ENCODE measurements at places on chromosomes 13 and 19.
A peak's percentile ranks its signal among the peaks of the same experiment; 100 is the strongest.

DNA sequence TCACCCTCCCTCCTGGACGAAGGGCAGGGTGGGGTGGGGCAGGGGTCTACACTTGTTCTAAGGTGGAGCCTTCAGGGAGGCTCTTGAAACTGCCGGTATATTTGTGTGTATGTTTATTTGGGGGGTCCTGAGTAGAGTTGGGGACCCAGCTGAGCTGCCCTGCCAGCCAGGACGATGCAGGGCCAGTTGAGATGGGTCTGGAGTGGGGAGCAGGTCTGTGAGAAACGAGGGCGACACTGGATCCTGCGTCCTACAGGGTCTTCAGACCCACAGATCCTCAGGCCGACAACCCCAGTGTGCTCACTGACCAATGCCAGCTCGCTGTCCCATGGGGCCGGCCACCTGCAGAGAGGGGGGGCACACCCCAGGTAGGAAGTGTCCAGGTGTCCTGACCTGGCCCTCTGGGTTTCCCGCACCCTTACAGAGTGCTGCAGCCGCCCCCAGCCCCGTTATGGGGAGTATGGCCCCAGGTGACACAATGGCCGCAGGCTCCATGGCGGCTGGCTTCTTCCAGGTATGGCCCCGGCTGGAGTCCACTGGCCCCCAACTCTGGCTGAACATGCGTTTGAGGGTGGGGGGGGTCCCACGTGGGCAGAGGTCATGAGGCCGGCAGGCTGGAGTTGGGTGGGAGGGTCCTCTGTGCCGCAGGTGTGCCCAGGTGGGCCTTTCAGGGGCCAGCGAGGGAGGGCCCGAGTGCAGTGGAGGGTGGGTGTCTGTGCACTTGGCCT, 7.4 kb downstream of the ISYNA1 start:
- no peak for DNase-seq

DNA sequence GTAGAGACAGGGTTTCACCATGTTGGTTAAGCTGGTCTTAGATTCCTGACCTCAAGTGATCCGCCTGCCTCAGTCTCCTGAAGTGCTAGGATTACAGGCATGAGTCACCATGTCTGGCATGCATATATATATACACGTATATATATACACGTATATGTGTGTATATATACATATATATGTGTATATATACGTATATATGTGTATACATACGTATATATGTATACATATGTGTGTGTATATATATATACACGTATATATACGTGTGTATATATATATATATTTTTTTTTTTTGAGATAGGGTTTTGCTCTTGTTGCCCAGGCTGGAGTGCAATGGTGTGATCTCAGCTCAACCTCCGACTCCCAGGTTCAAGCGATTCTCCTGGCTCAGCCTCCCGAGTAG, 11.9 kb downstream of the DNMT1 start:
- DNase-seq = no peak

- peak; percentile 57 for DNase-seq
These were observed 6.5 kb upstream of the HSD17B14 start for GRCh38 chr19:48842789-48843162.

DNA sequence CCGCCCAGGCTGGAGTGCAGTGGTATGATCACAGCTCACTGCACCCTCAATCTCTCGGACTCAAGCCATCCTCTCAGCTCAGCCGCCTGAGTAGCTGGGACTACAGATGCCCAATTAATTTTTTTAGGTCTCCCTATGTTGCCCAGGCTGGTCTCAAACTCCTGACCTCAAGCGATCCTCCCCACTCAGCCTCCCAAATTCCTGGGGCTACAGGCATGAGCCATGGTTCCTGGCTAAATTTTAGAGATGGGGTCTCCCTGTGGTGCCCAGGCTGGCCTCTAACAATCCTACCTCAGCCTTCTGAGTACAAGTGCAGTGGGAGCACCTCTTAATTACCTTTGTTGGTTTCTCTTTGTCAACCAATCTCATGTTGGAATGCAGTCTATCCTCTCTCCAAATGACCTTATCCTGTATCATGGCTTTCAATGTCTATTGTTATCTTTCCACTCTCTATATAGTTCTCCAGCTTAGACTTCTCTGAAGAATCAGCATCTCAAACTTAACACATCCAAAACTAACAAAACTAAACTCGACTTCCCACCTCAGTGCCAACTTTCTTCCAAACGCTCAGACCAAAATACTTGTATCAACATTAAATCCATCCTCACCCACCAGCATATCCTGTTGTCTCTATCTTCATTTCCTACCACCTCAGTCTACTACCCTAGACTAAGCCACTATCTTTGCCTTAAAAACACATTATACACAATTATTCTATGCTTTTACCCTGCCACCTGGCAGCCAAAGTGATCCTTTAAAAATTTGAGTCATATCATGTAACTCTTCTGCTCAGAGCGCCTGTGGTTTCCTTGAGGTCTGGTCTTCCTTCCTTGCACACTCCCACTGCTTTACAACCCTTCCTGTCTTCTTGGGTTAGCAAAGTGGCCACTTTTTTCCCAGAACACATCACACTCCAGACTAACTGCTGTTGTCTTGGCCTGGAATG, 6.7 kb downstream of the TPT1 start:
- no peak for DNase-seq

- DNase-seq = no peak
These were observed 1.3 kb downstream of the RPS16 start for GRCh38 chr19:39434123-39435076.

GRCh38 chr13:54706336-54706735, 1677.7 kb downstream of the OLFM4 start:
- no peak for DNase-seq

- DNase-seq = no peak
These were observed 990 bp downstream of the MYO9B start for GRCh38 chr19:17076543-17076991.

DNA sequence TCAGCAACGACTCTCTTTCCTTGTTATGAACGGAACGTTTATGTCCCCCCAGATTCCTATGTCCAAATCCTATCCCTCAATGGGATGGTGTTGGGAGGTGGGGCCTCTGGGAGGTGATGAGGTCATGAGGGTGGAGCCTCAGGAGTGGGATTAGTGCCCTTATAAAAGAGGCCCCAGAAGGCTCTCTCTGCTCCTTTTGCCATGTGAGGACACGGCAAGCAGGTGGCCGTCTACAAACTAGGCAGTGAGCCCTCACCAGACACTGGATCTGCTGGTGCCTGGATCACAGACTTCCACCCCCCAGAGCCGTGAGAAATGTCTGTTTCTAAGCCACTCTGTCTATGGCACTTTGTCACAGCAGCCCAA, 53.2 kb downstream of the EPS15L1 start:
- DNase-seq = no peak

- no peak for DNase-seq
These were observed 15.8 kb upstream of the DPF1 start for GRCh38 chr19:38239816-38240215.

DNA sequence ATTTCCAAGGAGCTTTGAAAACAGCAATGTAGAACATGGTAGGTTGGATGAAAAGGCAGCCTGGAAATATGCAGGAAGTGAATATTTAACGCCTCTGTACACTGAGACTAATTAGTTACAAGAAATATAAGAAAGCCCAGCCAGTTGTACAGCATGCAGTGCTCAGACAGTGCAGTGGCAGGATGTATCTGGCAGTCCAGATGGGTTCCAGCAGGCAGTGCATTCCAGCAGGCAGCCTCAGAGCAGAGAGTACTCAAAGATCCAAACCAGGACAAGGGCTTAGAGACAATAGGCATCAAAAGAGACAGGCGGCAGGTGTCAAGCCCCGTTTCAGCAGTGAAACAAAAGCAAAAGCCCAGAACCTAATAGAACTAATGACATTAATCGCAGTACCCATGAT, 2776.3 kb downstream of the PCDH9 start:
- no peak for DNase-seq

- DNase-seq = peak; percentile 80
These were observed 546 bp upstream of the ZNF546 start for GRCh38 chr19:39996218-39996810.

DNA sequence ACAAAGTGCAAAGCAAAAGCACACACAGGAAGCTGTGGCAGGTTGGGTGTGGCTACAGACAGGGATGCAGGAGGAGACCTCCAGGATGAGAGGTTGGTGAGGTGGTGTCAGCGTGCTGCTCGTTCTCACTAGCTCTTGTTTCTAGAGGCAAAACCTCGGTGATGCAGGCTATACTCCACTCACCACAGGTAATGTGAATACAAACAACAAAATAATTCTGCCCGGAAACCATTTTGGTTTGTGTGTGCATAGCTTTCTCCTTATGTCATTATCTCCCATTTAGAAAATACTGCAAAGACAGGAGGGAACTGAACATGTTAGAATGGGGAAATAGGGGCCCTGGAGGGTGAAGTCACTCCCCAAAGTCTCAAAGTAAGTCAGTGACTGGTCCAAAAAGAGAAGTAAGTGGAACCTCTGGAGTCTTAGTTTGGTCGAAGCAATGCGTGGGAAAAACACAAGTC, 9.4 kb downstream of the LCP1 start:
- DNase-seq = no peak

GRCh38 chr13:53255795-53256194, 227.2 kb downstream of the OLFM4 start:
- no peak for DNase-seq

GRCh38 chr19:55206664-55207500, 2.4 kb downstream of the PTPRH start:
- DNase-seq = peak; percentile 93

DNA sequence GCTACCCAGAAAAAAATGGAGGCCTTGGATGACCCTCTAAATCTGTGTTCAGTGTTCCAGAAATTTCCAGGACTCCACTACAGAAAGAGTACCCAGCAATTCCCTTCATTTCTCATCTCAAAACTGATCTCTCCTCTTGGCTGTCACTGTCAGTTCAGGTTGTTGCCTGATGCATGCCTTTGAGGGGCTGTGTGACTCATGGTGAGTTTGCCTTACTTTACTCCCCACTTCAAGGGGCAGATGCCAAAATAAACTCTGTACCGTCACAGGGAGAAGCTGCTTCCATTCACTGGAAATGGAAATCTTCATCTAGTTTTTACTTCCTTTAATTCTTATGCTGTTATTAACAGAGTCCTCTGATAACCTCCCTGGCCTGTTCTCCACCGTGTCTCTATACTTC, 1075.0 kb downstream of the DIAPH3 start:
- no peak for DNase-seq

DNA sequence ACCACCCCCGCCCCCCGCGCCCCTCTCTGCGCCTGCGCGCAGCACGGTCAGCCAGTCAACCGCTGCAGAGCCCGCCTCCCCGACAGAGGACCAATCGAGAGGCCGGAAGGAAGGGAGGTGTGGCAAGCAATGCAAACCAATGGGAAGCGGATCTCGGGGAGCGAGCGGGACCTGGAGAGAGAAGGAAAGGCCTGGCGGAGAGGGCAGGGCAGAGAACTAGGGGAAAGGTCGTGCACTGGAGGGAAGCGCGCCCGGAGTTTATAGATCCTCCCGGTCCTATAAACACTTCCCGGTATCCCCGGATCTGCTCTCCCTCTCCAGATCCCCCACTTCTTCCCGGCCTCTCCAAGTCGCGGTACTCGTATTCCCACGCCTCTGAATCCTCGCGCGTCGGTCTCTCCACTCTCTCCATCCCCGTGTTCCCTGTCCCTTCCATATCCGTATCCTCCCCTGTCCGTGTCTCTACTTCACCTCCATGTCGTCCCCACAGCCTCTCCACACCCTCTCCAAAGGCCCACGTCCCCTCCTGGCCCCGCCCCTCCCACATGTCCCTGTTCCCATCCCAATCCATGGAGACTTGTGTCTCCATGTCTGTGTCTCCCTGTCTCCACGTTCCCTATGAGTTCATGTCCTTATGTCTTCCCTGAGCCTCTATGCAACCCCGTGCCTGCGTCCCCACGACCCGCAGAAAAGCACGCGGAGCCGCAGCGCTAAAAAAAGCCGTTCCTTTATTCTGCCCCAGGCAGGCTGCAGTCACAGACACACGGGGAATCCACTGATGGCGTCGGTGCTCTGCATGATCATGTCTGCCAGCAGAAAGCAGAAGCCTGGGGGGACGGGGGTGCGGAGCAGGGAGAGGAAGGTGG, 434 bp upstream of the ETFB start:
- DNase-seq = peak; percentile 100

DNA sequence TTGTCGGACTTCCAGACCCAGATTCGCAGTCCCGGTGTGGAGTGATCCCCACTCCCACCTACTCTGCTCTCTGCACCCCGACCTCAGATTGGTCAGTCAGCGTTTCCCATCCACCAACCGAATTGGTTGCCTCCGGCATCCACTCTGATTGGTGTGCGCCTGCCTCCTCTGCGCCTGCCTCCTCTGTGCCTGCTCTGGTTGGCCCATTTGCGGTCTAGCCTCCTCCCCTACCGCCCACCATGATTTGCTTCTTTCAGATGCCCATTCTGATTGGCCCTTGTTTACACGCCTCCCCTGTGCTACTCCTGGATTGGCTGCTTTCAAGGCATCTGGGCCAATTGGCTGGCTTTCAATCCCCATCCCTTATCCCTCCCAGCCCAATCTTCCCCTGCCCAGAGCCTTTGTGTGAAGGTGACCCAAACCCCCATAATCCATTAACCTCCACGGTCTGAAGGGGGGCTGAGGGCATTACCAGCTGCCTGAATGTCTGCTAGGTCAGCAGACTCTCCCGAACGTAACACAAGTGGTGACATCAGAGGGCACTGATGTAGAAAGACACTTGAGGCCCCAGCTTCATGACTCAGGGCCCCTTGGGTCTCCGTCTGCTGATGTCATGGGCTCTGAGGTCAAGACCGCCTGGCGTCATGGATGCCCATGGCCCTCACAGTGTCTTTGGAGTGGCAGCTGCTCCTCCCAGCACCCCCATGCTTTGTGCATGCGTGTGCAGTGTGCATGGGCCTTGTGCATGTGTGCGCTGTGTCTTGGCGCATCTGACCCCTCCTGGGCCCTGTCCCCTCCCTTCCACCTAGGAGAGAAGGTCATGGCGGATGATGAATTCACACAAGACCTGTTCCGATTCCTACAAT, 80.4 kb downstream of the MAP4K1 start:
- DNase-seq = no peak

- DNase-seq = no peak
These were observed 6.3 kb upstream of the KCTD12 start for GRCh38 chr13:76892488-76892887.

GRCh38 chr19:23283925-23284324, 33.7 kb upstream of the ZNF724 start:
- DNase-seq = no peak

DNA sequence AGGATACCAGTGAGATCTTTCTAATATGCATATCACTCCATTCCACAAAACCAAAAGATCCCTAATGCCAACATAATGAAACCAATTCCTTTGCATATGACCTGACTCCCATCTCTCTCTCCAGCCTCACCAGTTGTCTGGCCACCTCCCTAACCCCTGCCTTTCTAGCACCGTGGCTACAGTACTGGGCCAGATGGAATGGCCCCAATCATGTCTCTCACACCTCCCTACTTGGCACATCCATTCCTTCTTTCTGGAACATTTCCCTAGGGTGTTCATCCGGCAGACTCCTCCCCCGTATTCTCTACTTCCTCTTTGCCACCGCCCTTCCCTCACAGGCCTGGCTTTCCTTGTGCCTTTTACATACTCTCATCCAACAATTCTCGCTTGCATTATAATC, 62.0 kb downstream of the GPALPP1 start:
- DNase-seq = no peak

- no peak for DNase-seq
These were observed 76.6 kb downstream of the TSHZ3 start for GRCh38 chr19:31272583-31273106.
